Activated T-helper 2 cell treated with anti-CD3 and anti-CD28 coated beads, Interferon-gamma antibody, Interleukin-2, Interleukin-4, amounts not matched to agents 10 μg/mL and 5 μg/mL and 100 μg/mL, durations not matched to agents 14 hours and 24 hours and 36 hours (primary cell): ENCODE measurements at places on chromosomes 6 and 20.

- H3K36me3 ChIP-seq = no peaks in the 10 kb centered on the region
- peaks cover 9% of the 10 kb centered on the region for H3K27me3 ChIP-seq
- H3K4me3 ChIP-seq = no peak overlapping the region
- no peak overlapping the region for H3K27ac ChIP-seq
- H3K4me1 ChIP-seq = no peaks in the 10 kb centered on the region
- DNase-seq = no peak
Observed at GRCh38 chr6:39693206-39693605, 32.0 kb downstream of the KIF6 start.

GRCh38 chr20:53944796-53945195 is 125.6 kb downstream of the BCAS1 start:
- no peak overlapping the region for H3K27ac ChIP-seq
- H3K27me3 ChIP-seq = no peaks in the 10 kb centered on the region
- no peaks in the 10 kb centered on the region for H3K36me3 ChIP-seq

DNA sequence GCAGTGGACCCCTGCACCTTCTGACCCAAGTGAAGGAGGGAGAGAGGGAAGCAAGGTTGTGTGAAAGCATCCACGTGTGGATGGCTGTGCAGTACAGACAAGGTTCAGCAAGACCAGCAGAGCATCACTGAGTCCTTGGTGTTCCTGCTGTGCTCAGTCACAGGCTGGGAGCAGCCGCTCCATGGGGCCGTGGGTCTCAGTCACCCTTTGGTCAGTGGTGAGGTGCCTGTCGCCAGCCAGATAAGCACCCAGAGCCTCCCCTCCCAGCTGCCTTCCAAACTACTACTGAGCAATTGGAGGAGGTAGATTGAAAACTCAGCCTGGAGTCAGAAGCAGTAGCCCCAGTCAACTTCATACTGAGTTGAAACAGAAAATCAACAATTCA is 218.9 kb downstream of the SLC24A3 start:
- H3K27ac ChIP-seq = no peak overlapping the region
- H3K4me3 ChIP-seq = no peak overlapping the region
- peaks cover 2% of the 10 kb centered on the region for H3K4me1 ChIP-seq
- H3K36me3 ChIP-seq = no peaks in the 10 kb centered on the region

DNA sequence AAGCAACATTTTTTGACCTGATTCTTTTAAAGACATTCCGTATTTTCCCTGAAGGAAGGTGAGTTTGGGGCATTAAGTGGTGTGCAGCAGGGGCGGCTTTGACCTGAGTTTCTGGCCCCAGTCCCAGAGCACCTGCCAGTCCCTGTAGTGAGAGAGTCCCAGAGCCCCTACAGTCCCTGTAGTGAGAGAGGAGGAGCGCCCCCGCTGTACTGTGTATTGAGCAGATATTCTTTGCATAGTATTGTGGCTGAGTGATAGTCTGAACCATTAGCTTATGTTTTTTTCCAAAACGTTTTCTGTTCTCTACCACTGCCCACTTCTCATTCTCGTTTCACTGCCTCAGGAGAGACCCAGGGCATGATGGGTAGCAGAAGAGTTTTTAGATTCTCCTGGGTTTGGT is 17.2 kb upstream of the SH3BGRL2 start:
- H3K4me1 ChIP-seq = no peaks in the 10 kb centered on the region
- no peaks in the 10 kb centered on the region for H3K27me3 ChIP-seq
- H3K27ac ChIP-seq = no peak overlapping the region
- DNase-seq = no peak

DNA sequence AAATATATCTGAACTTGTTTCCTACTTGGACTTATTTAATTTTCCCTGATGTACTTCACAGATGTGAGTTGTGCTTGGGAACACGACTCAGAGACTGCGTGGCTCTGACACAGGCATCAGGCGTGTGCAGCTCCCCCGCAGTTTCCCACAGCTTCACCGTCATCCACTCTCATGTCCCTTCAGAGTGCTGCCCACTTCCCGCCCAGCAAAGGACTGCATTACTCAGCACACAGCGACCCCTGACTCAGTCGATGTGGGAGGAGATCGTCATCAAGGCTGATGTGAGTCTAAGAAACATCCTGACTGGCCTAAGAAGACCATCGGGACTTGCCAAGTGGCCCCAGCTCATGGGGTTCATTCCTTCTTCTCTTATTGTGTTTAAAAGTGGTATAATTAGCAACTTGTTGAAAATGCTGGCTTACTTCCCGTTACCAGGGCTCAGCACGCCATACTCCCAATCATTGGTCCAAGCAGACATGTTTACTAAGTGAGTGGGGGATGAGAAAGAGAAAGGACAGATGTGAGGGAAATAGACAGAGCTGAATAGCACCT is 539.4 kb upstream of the JARID2 start:
- H3K4me1 ChIP-seq = peaks cover 49% of the 10 kb centered on the region
- DNase-seq = peak; percentile 20
- H3K27me3 ChIP-seq = no peaks in the 10 kb centered on the region
- peaks cover 6% of the 10 kb centered on the region for H3K36me3 ChIP-seq
- H3K4me3 ChIP-seq = no peak overlapping the region

DNA sequence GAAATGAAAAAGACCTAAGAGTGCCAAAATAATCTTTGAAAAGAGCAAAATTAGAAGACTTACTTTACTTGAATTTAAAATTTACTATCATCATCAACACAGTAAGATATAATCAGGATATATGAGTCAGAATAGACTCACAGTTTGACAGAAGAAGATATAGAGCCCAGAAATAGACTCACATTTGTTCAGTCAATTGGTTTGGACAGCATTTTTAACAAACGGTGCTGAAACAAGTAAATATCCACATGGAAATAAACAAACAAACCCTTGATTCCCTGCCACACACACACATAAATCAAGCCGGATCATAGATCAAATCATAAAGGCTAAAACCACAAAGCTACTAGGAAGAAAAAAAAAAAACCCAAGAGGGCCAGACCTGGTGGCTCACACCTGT is 291.1 kb downstream of the ADGRG6 start:
- no peak overlapping the region for H3K27ac ChIP-seq
- H3K4me1 ChIP-seq = peaks cover 5% of the 10 kb centered on the region
- DNase-seq = no peak
- H3K27me3 ChIP-seq = peaks cover 1% of the 10 kb centered on the region
- H3K36me3 ChIP-seq = no peaks in the 10 kb centered on the region

DNA sequence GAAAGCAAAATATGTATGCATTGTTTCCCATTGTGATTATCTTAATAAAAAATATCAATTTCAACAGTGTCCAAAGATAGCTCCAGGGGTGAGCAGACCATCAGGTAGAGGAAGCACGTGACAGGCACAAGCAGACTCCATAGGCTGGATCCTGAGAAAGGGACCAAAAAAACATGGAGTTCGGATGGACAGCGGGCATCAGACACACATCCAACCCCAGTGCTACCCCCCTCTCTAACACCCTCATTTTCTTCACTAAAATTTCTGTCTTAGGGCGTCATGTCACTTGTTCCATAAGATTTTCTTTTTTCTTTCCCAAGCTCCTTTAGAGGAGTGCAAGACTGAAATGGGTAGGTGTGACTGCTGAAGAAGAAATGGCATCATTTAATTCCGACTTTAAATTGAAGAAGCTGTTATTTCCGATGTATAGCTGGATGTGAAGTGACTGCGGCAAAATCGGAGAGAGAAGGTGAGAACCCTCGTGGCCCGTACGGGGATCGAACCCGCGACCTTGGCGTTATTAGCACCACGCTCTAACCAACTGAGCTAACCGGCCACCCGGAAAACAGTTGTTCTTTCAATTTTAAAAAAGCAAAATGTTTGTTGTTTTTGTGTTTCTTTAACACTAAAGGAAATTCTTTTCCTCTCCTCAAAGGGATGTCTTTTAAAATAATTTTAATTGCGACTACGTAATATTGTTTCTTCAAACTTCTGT is 10.3 kb upstream of the PRSS16 start:
- peaks cover 27% of the 10 kb centered on the region for H3K4me1 ChIP-seq
- peaks cover 60% of the 10 kb centered on the region for H3K27me3 ChIP-seq
- H3K4me3 ChIP-seq = peak overlapping the region; percentile 70
- no peaks in the 10 kb centered on the region for H3K36me3 ChIP-seq

DNA sequence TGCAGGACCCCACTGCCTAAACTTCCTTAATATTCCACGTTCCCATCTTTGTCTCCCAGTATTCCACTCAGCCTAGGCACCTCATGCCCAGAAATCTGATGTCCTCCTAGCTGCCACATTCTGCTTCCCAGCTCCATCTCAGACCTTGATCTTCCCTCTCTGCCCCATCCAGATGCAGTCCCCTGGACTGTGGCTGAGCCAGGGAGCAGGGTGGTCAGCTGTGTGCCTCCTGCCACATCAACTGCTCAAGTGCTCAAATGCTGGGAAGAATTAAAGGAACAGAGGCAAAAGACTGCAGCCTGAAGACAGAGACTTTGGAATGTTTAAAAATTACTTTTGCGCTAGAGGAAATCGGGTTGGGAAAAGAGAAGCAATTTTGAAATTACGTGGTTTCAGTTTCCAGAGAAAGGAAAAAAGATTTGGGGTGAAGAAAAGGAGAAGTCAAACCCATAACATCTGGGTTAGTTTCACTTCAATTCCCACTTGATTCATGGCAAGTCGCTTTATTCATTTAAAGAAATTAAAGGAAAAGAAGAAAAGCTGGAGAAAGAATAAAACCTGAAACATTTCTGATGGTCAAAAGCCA is 704.8 kb downstream of the PTPRT start:
- H3K4me3 ChIP-seq = no peak overlapping the region
- no peaks in the 10 kb centered on the region for H3K36me3 ChIP-seq
- no peak overlapping the region for H3K27ac ChIP-seq

- H3K4me1 ChIP-seq = no peaks in the 10 kb centered on the region
- H3K36me3 ChIP-seq = no peaks in the 10 kb centered on the region
- no peak overlapping the region for H3K27ac ChIP-seq
- H3K27me3 ChIP-seq = no peaks in the 10 kb centered on the region
- no peak for DNase-seq
Observed at GRCh38 chr20:23269954-23270353, 80.6 kb upstream of the NXT1 start.

DNA sequence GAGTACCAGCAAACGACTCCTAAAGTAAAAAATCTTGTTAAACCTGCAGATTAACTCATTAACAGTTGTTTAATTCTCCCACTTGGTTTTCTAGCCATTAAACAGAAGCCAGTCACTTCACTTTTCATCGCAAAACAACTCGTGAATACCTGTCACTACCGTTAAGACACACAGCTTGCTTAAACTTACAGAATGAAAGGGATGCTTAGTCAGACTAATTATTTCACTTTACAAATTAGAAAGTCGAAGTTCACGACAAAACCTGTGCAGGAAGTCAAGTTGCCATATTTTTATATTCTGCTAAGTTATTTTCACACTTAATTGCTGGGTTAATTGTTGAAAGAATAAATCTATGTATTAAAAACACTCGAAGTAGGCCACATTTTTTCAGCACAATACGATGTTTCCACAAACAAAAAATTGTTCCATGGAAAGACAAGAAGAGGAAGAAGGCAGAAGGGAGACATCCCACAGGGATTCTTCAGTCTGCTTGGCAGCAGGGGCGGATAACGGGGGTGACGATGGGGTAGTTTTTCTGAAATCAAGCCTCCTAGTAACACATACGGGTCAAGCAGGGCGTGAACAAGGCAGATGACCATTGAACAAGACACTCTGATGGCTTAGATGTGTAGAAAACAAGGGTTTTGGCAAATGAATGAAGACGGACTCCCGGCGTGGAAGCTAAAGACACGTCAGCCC is 933 bp downstream of the SSR1 start:
- H3K4me3 ChIP-seq = peak overlapping the region; percentile 100
- peak; percentile 38 for DNase-seq
- peak overlapping the region; percentile 99 for H3K27ac ChIP-seq
- peaks cover 32% of the 10 kb centered on the region for H3K4me1 ChIP-seq

- H3K27ac ChIP-seq = no peak overlapping the region
- no peaks in the 10 kb centered on the region for H3K27me3 ChIP-seq
- peaks cover 61% of the 10 kb centered on the region for H3K36me3 ChIP-seq
- H3K4me1 ChIP-seq = peaks cover 9% of the 10 kb centered on the region
Observed at GRCh38 chr6:127446356-127446755, 12.8 kb downstream of the KIAA0408 start.

- H3K27ac ChIP-seq = no peak overlapping the region
- DNase-seq = no peak
- peaks cover 11% of the 10 kb centered on the region for H3K27me3 ChIP-seq
- no peaks in the 10 kb centered on the region for H3K4me1 ChIP-seq
- H3K4me3 ChIP-seq = no peak overlapping the region
Observed at GRCh38 chr6:100152201-100152600, 158.2 kb upstream of the MCHR2 start.

DNA sequence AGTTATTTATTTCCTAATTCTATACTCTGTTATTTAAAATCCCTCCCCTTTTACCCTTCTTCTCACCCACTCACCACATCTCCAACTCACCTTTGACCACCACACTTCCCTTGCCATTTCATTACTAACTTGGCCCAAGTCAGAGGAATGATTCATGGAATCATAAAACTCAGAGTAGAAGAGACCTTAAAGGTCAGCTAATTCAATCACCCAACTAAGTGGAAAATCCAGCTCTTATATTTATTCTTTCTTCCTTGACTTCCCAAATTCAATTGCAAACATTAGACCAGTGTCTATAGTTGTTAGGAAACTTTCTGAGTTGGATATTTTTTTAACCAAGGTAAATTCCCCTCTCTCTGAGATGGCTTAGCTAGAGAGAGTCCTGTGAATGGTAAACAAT is 26.5 kb upstream of the HEY2 start:
- no peak overlapping the region for H3K4me3 ChIP-seq
- no peaks in the 10 kb centered on the region for H3K4me1 ChIP-seq
- H3K27ac ChIP-seq = no peak overlapping the region

- no peaks in the 10 kb centered on the region for H3K36me3 ChIP-seq
- no peaks in the 10 kb centered on the region for H3K27me3 ChIP-seq
- H3K4me1 ChIP-seq = no peaks in the 10 kb centered on the region
- no peak for DNase-seq
Observed at GRCh38 chr20:6613280-6613861, 154.1 kb upstream of the BMP2 start.

DNA sequence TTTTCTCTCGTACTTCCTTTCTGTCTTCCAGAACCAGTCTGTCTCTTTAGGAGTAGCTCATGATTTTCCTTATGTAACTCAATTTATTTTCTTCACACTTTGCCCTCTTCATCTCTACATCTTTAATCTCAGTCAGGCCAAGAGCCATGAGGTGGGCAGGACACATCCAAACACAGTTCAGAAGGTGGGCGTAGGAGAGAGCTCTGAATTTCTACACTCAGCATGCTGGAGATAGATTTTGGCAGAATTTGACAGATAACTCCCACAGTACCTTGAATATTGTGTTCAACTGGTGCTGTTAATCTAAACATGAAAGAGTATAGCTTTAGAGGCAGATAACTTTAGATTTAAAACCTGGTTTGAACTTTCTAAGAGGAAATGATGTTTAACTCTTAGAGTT is 23.8 kb upstream of the ZBTB24 start:
- no peak overlapping the region for H3K4me3 ChIP-seq
- H3K36me3 ChIP-seq = peaks cover 5% of the 10 kb centered on the region
- no peak for DNase-seq
- peaks cover 14% of the 10 kb centered on the region for H3K4me1 ChIP-seq
- no peaks in the 10 kb centered on the region for H3K27me3 ChIP-seq

DNA sequence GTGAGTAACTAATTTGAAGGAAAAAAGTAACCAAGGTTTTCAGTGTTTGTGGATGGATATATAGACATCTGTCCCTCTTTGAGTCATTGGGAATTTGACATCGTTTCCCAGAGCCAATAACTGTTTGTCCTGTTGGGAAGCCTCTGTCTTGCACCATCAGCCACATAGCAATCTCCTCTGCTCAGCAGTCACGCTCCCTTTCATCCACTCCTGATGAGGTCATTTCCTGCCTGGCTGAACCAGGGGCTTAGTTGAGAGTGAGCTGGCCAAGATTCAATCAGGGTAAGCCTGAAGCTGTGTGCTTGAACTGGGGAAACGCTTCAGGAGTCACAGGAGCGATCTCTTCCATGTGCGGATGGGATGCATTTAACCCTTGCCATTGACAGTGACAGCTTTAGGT is 121.5 kb upstream of the FOXQ1 start:
- H3K4me3 ChIP-seq = no peak overlapping the region
- H3K36me3 ChIP-seq = no peaks in the 10 kb centered on the region
- DNase-seq = no peak
- H3K4me1 ChIP-seq = no peaks in the 10 kb centered on the region
